ENCODE measurements at places on chromosomes 13 and 19. TPM values are rescaled to one million over a fixed set of nuclear protein-coding genes. Genes with fewer than 3 reads are reported as not detected.

The LYPD3 gene
- polyA plus RNA-seq = not detected

The ICAM5 gene
- not detected for polyA plus RNA-seq

The CPB2 gene
- polyA plus RNA-seq = 0.20 TPM

The GRIK5 gene
- polyA plus RNA-seq = 0.40 TPM

The PCDH17 gene
- 190 TPM for polyA plus RNA-seq
